Fibroblast of lung (primary cell): ENCODE measurements at places on chromosomes 2 and 18. TPM values are rescaled to one million over a fixed set of nuclear protein-coding genes. Genes with fewer than 3 reads are reported as not detected.

ACMSD gene
- not detected in 2 replicates for total RNA-seq

KCNK3 gene
- total RNA-seq: under 0.01 and 0.26 TPM in 2 replicates

DYSF gene
- under 0.01 TPM in 1 of 2 replicates, not detected in the other for total RNA-seq

CLEC4F gene
- total RNA-seq: not detected in 2 replicates

CFAP65 gene
- total RNA-seq: not detected in 2 replicates

PROM2 gene
- total RNA-seq: 0.26 and 0.33 TPM in 2 replicates

USP14 gene
- 13.6 and 21.5 TPM in 2 replicates for total RNA-seq

NAT8 gene
- not detected in 2 replicates for total RNA-seq

CACNB4 gene
- total RNA-seq: 0.66 and 2.1 TPM in 2 replicates

C2orf15 gene
- under 0.01 TPM in 1 of 2 replicates, not detected in the other for total RNA-seq

IRS1 gene
- 18.7 and 29.1 TPM in 2 replicates for total RNA-seq

CXCR1 gene
- not detected in 2 replicates for total RNA-seq

DLX2 gene
- total RNA-seq: not detected in 2 replicates

NPAS2 gene
- 2.3 and 3.6 TPM in 2 replicates for total RNA-seq

G6PC2 gene
- total RNA-seq: not detected in 2 replicates

TNFRSF11A gene
- 0.26 and 0.66 TPM in 2 replicates for total RNA-seq

SLC30A3 gene
- under 0.01 TPM in 1 of 2 replicates, not detected in the other for total RNA-seq

FAM110C gene
- 0.26 TPM in 1 of 2 replicates, not detected in the other for total RNA-seq

CRYBA2 gene
- not detected in 2 replicates for total RNA-seq

UCN gene
- total RNA-seq: 1.2 and 1.3 TPM in 2 replicates

GDF7 gene
- total RNA-seq: under 0.01 and 0.33 TPM in 2 replicates

ERMN gene
- total RNA-seq: 0.17 TPM in 1 of 2 replicates, not detected in the other

LRRC30 gene
- total RNA-seq: not detected in 2 replicates

CHRNG gene
- not detected in 2 replicates for total RNA-seq

RPRM gene
- not detected in 2 replicates for total RNA-seq

CDH19 gene
- total RNA-seq: not detected in 2 replicates

CYP27C1 gene
- total RNA-seq: not detected in 2 replicates

PLA2R1 gene
- 3.1 and 8.3 TPM in 2 replicates for total RNA-seq

GPR39 gene
- total RNA-seq: 0.26 and 1.3 TPM in 2 replicates

GALNT5 gene
- total RNA-seq: 32.4 and 199 TPM in 2 replicates

FMNL2 gene
- total RNA-seq: 25.4 and 30.2 TPM in 2 replicates

UGT1A4 gene
- total RNA-seq: not detected in 2 replicates

TMEM17 gene
- total RNA-seq: 1.3 and 2.5 TPM in 2 replicates

CAPN14 gene
- under 0.01 and 0.17 TPM in 2 replicates for total RNA-seq

TDRD15 gene
- total RNA-seq: not detected in 2 replicates

ASIC4 gene
- under 0.01 and 0.33 TPM in 2 replicates for total RNA-seq

PPP4R3B gene
- total RNA-seq: 50.1 and 51.4 TPM in 2 replicates

CLASP1 gene
- 33.6 and 48.4 TPM in 2 replicates for total RNA-seq

SLC9A4 gene
- not detected in 2 replicates for total RNA-seq

LYPD1 gene
- total RNA-seq: 0.17 and 0.26 TPM in 2 replicates

HRH4 gene
- total RNA-seq: under 0.01 TPM in 2 replicates

ST8SIA3 gene
- not detected in 2 replicates for total RNA-seq

SERPINB4 gene
- not detected in 2 replicates for total RNA-seq

AGXT gene
- total RNA-seq: not detected in 2 replicates

SH3BP4 gene
- 36.5 and 74.8 TPM in 2 replicates for total RNA-seq

DNAJC5G gene
- not detected in 2 replicates for total RNA-seq

ATG9A gene
- total RNA-seq: 27.2 and 47.2 TPM in 2 replicates

REG1B gene
- not detected in 2 replicates for total RNA-seq

NPPC gene
- not detected in 2 replicates for total RNA-seq

NIF3L1 gene
- total RNA-seq: 21.0 and 23.6 TPM in 2 replicates

CLIP4 gene
- 123 and 127 TPM in 2 replicates for total RNA-seq

ZCCHC2 gene
- total RNA-seq: 10.9 and 14.6 TPM in 2 replicates

DUSP11 gene
- 24.9 and 31.7 TPM in 2 replicates for total RNA-seq

ITGB1BP1 gene
- 44.4 and 44.6 TPM in 2 replicates for total RNA-seq

RAD51AP2 gene
- total RNA-seq: under 0.01 and 0.17 TPM in 2 replicates

DSC1 gene
- not detected in 2 replicates for total RNA-seq

CDH20 gene
- 0.26 TPM in 1 of 2 replicates, not detected in the other for total RNA-seq

IL36G gene
- not detected in 2 replicates for total RNA-seq

IL36A gene
- not detected in 2 replicates for total RNA-seq
